ENCODE measurements at places on chromosomes 7 and 10.

- H3K36me3 ChIP-seq, result no peaks in the 10 kb centered on the region
- H3K4me3 ChIP-seq, result no peak overlapping the region
- no peaks in the 10 kb centered on the region for H3K27me3 ChIP-seq
- DNase-seq, result no peak
- H3K27ac ChIP-seq, result no peak overlapping the region
Observed at GRCh38 chr7:36305648-36306047, 84.0 kb upstream of the ANLN start.

- peak overlapping the region; percentile 82 for H3K4me3 ChIP-seq
- DNase-seq, result no peak
- peak overlapping the region; percentile 87 for H3K27ac ChIP-seq
- no peaks in the 10 kb centered on the region for H3K36me3 ChIP-seq
Observed at GRCh38 chr10:27504808-27505460, 830 bp downstream of the RAB18 start.

- no peaks in the 10 kb centered on the region for H3K27me3 ChIP-seq
- no peak for DNase-seq
- H3K27ac ChIP-seq, result no peak overlapping the region
- no peaks in the 10 kb centered on the region for H3K36me3 ChIP-seq
- no peak overlapping the region for H3K4me3 ChIP-seq
- no peaks in the 10 kb centered on the region for H3K4me1 ChIP-seq
Observed at GRCh38 chr10:113491967-113492565, 60.8 kb upstream of the HABP2 start.

- DNase-seq, result no peak
- no peak overlapping the region for H3K4me3 ChIP-seq
- H3K27me3 ChIP-seq, result no peaks in the 10 kb centered on the region
- no peak overlapping the region for H3K27ac ChIP-seq
- no peaks in the 10 kb centered on the region for H3K4me1 ChIP-seq
Observed at GRCh38 chr7:465710-466400, 53.8 kb downstream of the PDGFA start.
